Dermis lymphatic vessel endothelial cell (primary cell): ENCODE measurements at places on chromosomes 1 and 21. TPM values are rescaled to one million over a fixed set of nuclear protein-coding genes. Genes with fewer than 3 reads are reported as not detected.

Gene OR10J5
- not detected in 2 replicates for total RNA-seq

Gene CCSAP
- total RNA-seq: 3.6 and 3.8 TPM in 2 replicates

Gene C8A
- not detected in 2 replicates for total RNA-seq

Gene LGR6
- not detected in 2 replicates for total RNA-seq

Gene APCS
- total RNA-seq: not detected in 2 replicates

Gene ZNF697
- total RNA-seq: 19.0 and 19.8 TPM in 2 replicates

Gene JTB
- 80.6 and 85.5 TPM in 2 replicates for total RNA-seq

Gene FAM177B
- not detected in 2 replicates for total RNA-seq

Gene CHIT1
- not detected in 2 replicates for total RNA-seq

Gene CFAP107
- under 0.01 TPM in 1 of 2 replicates, not detected in the other for total RNA-seq

Gene CBR3
- total RNA-seq: 0.69 and 0.76 TPM in 2 replicates

Gene FHAD1
- total RNA-seq: 0.26 TPM in 1 of 2 replicates, not detected in the other

Gene PCAT6
- total RNA-seq: 0.22 TPM in 1 of 2 replicates, not detected in the other

Gene SELE
- 1.5 and 5.3 TPM in 2 replicates for total RNA-seq

Gene LCE6A
- total RNA-seq: not detected in 2 replicates

Gene MEX3A
- total RNA-seq: 2.9 and 4.8 TPM in 2 replicates

Gene CRYBG2
- 0.26 and 0.33 TPM in 2 replicates for total RNA-seq

Gene SLC22A15
- total RNA-seq: under 0.01 and 0.11 TPM in 2 replicates

Gene FAM78B
- total RNA-seq: 0.11 and 0.52 TPM in 2 replicates

Gene CYP4Z1
- not detected in 2 replicates for total RNA-seq

Gene PGLYRP4
- total RNA-seq: not detected in 2 replicates

Gene DNASE2B
- not detected in 2 replicates for total RNA-seq

Gene TRABD2B
- total RNA-seq: not detected in 2 replicates

Gene IQGAP3
- total RNA-seq: 2.4 and 2.8 TPM in 2 replicates

Gene OR2L5
- total RNA-seq: not detected in 2 replicates

Gene AMY2A
- not detected in 2 replicates for total RNA-seq

Gene BSND
- total RNA-seq: not detected in 2 replicates

Gene ZNF648
- not detected in 2 replicates for total RNA-seq
